Right ventricle myocardium superior (tissue), 1 donor: ENCODE measurements at places on chromosomes 7 and 10.

DNA sequence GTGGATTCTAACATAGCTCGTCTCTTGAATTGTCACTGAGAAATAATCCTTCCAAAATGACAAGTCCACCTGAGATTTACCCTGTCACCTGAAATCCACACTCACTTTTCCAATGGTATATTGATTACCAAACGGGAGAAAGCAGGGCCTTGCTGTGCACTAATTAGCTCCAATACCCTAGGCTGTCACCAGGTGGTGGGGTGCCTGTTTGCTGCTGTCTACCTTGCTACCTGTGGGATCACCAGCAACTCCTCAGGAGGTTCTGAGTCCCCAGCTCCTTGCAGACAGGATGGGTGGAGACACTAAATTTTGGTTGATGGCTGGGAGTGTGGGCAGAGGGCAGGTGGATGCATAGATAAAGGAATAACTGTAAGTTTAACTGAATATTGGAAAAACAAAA, 237.2 kb upstream of the ZNF32 start:
- DNase-seq, result no peak

DNA sequence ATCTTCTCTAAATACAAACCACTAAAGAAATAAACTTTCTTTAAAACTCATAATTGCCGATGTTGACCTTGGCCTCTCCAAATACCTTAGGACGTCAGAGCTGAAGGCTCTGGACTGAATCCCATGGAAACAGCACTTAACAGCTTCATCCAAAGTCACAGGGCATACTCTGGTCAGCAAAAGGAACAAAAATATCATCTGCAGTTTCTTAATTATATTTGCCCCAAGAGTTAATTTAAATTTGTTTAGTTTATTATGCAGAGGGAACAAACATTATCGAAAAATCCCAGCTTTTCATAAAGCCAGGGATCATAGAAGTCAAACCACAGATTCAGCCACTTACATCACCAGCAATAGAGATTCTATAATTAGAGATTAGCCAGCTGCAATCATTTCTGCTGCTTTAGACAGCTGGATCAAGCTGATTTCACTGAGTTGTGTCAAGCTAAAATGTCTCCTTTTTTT, 20.5 kb upstream of the FAM13C start:
- no peak for DNase-seq

GRCh38 chr10:72753760-72754231, 61.9 kb downstream of the MCU start:
- DNase-seq, result no peak

GRCh38 chr10:112230325-112230988, 46.9 kb upstream of the GPAM start:
- DNase-seq, result no peak

DNA sequence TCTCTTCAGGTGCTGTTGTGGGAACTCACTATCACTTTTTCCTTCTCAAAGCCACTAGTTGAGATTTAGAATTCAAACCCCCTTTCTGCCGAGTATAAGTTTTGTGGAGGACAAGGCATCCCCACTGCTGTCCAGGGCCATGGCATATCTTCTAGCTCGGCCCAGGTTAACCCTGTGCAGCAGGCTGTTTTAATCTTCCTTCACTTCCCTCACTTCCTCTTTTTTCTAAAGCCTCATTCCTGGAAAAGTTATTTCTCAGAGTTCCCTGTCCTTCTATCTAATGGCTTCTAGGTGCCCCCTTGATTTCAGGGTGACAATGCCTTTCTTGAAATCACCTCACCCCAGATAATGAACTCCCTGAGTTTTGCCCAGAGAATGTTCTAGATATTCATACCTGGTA, 222.3 kb downstream of the SNX10 start:
- DNase-seq, result no peak
